ENCODE measurements at places on chromosomes 2 and 18. TPM values are rescaled to one million over a fixed set of nuclear protein-coding genes. Genes with fewer than 3 reads are reported as not detected.

Gene TEX51
- total RNA-seq = not detected

Gene GKN1
- total RNA-seq = not detected

Gene GYPC
- total RNA-seq = 93.2 TPM

Gene STPG4
- total RNA-seq = not detected

Gene SYT4
- not detected for total RNA-seq

All from epithelial cell of alveolus of lung (primary cell).